ENCODE measurements at places on chromosomes 5 and 9. TPM values are rescaled to one million over a fixed set of nuclear protein-coding genes. Genes with fewer than 3 reads are reported as not detected.

DNA sequence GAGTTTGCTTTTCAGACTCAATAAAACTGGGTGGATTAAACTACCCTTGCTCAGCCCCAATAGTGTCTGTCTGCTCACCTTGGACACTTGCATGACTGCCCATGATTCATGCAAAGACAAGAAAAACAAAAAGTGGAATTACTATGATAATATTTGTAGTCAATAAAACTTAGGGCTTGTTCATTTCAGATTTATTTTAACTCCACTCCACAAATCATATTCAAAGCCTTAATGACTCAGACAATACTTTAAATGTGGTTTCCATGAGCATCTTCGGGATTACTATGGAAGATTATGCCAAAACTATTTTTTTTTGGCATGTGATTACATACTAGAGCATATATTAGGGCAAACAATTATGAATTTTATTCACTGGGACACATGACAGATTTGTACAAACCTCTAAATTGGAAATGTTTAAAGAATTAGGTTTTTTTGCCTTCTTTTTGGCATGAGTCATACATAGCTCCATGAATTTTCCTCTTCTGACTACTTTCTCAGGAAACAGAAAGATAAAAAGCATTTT lies 468.9 kb downstream of the ACTL7B start:
- H3K27ac ChIP-seq: peak overlapping the region; percentile 33
- H3K27me3 ChIP-seq: no peaks in the 10 kb centered on the region
- no peaks in the 10 kb centered on the region for H3K36me3 ChIP-seq
- no peak for DNase-seq
- H3K4me1 ChIP-seq: no peaks in the 10 kb centered on the region

The ENTREP1 gene
- 3.5 TPM for total RNA-seq

The ZDHHC11B gene
- total RNA-seq: 0.62 TPM

The ROR2 gene
- 35.6 TPM for total RNA-seq

DNA sequence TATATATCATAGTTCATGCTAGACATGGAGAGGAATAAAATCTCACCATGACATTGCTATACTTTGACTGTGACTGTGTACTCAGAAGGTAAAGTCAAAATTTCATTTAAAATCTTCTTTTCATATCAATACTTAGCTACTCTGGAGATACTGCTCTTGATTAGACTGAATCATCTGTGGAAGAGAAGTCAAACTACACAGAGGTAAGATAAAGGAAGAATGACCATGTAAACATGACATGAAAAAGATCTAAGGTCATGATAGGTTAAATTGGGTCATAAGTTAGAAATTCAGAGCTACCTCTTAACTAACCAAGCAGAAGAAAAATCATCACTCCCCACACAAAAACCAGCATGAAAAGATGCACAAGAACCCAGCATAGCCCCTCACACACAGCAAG lies 44.8 kb upstream of the RLN1 start:
- H3K4me3 ChIP-seq: no peak overlapping the region
- no peaks in the 10 kb centered on the region for H3K27me3 ChIP-seq
- H3K4me1 ChIP-seq: no peaks in the 10 kb centered on the region
- H3K27ac ChIP-seq: no peak overlapping the region

DNA sequence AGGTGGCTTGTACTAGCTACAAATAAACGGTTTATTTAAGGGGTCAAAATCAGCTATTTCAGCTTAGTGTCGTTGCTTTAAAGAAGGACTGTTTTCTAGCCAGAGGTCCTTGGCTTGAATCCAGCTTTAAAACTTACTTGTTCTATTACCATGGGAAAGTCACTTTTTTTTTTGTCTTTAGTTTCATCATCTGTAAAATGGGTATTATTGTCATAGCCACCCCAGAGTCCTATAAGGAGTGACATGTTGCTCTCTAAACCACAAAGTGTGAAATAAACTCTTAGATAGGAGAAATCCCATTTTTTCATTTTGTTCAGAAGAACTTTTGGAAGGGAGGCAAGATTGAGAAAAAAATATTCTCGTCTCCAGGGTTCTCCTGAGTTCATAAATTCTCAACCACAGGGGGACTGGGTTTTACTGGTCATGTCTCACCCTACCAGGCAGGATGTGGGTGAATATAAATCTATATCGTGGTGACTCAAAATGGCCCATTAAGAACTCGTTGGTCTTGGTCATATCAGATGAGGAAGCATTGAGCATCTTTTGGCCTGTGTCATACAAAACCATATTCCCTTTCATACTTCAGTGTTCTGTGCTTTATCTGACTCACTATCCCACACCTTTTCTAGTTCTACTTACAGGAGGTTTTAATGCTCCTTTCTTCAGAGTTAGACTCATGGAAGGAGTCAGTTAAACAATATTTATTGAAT lies 202.7 kb upstream of the NR3C1 start:
- no peaks in the 10 kb centered on the region for H3K36me3 ChIP-seq
- H3K4me1 ChIP-seq: no peaks in the 10 kb centered on the region
- no peak overlapping the region for H3K4me3 ChIP-seq
- DNase-seq: no peak
- no peak overlapping the region for H3K27ac ChIP-seq

The CAMK2A gene
- 2.0 TPM for total RNA-seq

The LHX3 gene
- not detected for total RNA-seq

The NEK6 gene
- total RNA-seq: 38.5 TPM

The NUTM2F gene
- total RNA-seq: not detected

DNA sequence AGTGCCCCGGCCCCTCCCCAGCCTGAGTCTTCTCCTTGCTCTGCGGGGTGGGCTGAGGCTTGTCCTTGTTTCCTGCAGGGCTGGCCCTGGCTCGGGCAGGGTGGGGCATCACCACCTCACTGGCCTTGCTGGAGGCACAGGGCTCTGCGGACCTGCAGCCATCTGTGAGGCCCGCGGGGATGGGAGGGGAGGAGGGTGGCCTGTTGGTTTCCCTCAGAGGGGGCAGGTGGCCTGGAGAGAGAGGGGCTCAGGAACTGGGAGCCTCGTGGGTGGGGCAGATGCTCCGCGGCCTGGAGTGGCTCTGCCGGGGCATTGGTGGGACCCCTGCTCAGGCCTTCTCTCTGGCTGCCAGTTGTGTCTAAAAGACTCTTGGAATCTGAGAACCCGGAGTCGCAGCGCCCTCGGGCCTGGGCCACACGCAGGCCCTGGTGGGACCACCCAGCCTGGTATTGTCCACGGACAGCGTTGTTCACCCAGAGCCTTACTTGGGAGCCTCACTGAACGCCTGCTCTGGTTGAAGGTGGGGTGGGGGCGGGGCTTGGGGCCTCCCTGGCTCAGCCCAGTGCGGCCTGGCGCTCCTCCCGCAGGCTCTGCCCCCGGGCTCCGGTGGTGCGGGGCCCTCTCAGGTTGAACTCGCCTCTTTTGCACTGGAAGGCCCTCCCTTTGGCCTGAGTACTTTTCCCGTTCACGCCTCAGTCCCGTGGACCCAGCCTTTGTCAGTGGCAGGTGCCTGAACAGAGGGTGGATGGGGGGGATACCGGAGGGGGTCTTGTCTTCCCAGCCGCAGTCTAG lies 111.3 kb downstream of the RXRA start:
- H3K4me3 ChIP-seq: no peak overlapping the region
- peaks cover 10% of the 10 kb centered on the region for H3K4me1 ChIP-seq
- H3K27ac ChIP-seq: peak overlapping the region; percentile 85

The CD72 gene
- total RNA-seq: not detected

- H3K4me1 ChIP-seq: peaks cover 19% of the 10 kb centered on the region
- H3K4me3 ChIP-seq: no peak overlapping the region
- H3K36me3 ChIP-seq: no peaks in the 10 kb centered on the region
Observed at GRCh38 chr5:149423794-149424268, 44.7 kb upstream of the IL17B start.

DNA sequence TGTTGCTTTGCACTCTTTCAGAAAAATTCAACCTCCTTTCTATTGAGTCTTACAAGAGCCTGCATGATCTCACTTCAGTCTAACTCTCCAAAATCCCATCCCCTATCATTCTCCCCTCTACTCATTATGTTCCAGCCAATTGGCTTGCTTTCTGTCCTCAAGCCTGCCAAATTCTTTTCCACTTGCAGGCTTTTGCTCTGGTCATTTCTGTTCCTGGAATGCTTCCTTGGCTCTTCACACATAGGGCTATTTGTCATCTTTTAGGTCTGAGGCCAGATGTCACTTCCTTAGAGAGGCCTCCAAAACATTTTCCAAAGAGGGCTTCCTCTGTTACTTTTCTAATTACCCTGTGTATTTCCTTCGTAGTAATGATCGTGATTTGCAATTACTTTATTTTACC lies 11.8 kb upstream of the CHD1 start:
- H3K27me3 ChIP-seq: no peaks in the 10 kb centered on the region
- no peak overlapping the region for H3K27ac ChIP-seq
- H3K4me1 ChIP-seq: no peaks in the 10 kb centered on the region
- no peaks in the 10 kb centered on the region for H3K36me3 ChIP-seq

DNA sequence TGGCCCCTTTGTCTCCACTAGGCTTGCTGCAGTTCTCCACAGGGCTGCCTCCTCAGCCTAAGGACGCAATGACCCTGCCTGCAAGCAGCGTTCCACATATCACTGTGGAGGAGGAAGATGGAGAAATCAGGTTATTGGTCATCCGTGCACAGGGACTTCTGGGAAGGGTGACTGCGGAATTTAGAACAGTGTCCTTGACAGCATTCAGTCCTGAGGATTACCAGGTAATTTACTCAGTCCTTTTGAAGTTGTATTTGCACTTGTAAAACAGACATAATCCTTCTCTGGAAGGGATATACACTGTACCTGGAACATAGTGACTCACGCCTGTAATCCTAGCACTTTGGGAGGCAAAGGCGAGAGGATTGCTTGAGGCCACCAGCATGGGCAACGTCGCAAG lies 116.6 kb downstream of the ADGRV1 start:
- no peak for DNase-seq
- no peaks in the 10 kb centered on the region for H3K27me3 ChIP-seq
- no peak overlapping the region for H3K27ac ChIP-seq
- H3K36me3 ChIP-seq: no peaks in the 10 kb centered on the region
- H3K4me1 ChIP-seq: no peaks in the 10 kb centered on the region

The THBS4 gene
- 5.3 TPM for total RNA-seq

The SOX30 gene
- not detected for total RNA-seq

The BNC2 gene
- 85.9 TPM for total RNA-seq

- DNase-seq: no peak
- no peak within 1 kb of the TSS for H3K27ac ChIP-seq
- H3K36me3 ChIP-seq: no peaks in the 10 kb centered on the region
- no peaks in the 10 kb centered on the region for H3K4me1 ChIP-seq
Observed at GRCh38 chr9:104536756-104537155, at the start of gene OR13C3. TSS of gene OR13C3 (minus strand) at chr9:104536856. CDS start at chr9:104536723, 133 bp downstream.

The SLC6A18 gene
- total RNA-seq: not detected

- H3K27me3 ChIP-seq: no peaks in the 10 kb centered on the region
- H3K4me1 ChIP-seq: no peaks in the 10 kb centered on the region
- H3K36me3 ChIP-seq: no peaks in the 10 kb centered on the region
- no peak overlapping the region for H3K4me3 ChIP-seq
- no peak for DNase-seq
- H3K27ac ChIP-seq: no peak overlapping the region
Observed at GRCh38 chr5:1776831-1777230, 22.8 kb downstream of the MRPL36 start.

DNA sequence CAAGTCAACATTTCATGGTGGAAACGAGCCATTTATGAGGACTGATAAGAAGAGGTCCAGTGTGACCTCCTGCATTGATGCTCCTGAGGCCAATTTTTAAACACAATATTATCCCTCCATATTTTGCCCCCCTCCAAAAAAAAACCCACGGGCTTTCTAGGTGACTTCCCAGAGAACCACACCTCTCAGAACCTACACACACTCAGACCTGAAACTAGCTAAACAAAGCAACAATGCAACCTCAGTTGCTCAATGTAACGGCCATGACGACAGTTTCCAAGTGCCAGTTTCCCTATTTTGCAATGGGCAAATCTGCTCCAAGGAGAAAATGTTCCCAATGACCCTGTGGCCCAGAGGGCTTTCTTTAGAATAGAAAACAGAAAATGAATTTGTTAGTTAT lies 3.5 kb downstream of the NRG2 start:
- H3K36me3 ChIP-seq: no peaks in the 10 kb centered on the region
- no peaks in the 10 kb centered on the region for H3K4me1 ChIP-seq
- H3K4me3 ChIP-seq: no peak overlapping the region
- no peak for DNase-seq
- no peak overlapping the region for H3K27ac ChIP-seq

The C5orf52 gene
- total RNA-seq: not detected
